Posterior vena cava (tissue), 2 donors: ENCODE measurements at places on chromosomes 7 and 10. TPM values are rescaled to one million over a fixed set of nuclear protein-coding genes. Genes with fewer than 3 reads are reported as not detected.

- no peak for DNase-seq
Observed at GRCh38 chr7:30433506-30433905, 45.1 kb downstream of the NOD1 start.

GRCh38 chr10:117262903-117263293, 22.0 kb downstream of the SLC18A2 start:
- DNase-seq = no peak

Gene IGFBP3
- total RNA-seq = 147 TPM

- peak; percentile 71 for DNase-seq
Observed at GRCh38 chr10:124568848-124569622, 107.4 kb downstream of the LHPP start.

Gene FUOM
- total RNA-seq = 13.8 TPM

Gene CPA2
- total RNA-seq = 0.67 TPM

Gene CPED1
- 99.6 TPM for total RNA-seq

Gene GALNT17
- total RNA-seq = 24.7 TPM

DNA sequence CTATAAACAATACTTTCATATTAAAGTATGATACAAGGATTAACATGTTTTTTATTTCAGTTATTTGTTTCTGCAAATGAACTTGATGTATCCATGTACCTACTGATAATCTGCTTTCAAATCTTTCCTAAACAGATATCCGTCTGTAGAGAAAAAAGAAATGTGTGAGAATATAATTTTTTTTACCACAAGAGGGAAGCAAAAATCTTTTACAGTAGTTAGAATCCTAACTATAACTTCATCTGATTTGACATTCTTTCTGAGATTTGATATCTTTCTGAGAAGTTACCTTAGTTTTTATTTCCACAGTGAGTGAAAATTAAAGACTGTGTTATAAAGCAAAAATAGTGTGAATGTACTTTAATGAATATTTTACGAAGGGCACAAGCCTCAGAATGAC, 203.9 kb upstream of the PCLO start:
- no peak for DNase-seq

DNA sequence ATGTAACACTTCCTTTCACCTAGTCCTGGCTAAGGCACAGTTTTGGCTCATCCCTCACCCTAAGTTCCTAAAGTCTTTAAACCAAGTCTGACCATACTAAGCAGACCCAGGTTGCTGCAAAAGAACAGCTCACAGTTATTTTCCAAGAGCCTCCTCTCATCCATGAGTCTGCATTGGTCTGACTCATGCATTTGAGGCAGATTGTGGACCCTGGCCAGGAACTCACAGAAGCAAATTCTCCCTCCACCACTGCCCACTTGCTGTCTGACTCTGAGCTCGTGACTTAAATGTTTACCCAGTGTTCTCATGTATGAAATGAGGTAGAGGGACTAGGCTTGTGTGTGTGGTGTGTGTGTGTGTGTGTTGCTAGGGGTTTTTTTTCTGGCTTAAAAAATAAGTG, 1272.8 kb downstream of the TYW1 start:
- DNase-seq = no peak

GRCh38 chr10:16999665-17000451, 129.8 kb downstream of the CUBN start:
- no peak for DNase-seq

DNA sequence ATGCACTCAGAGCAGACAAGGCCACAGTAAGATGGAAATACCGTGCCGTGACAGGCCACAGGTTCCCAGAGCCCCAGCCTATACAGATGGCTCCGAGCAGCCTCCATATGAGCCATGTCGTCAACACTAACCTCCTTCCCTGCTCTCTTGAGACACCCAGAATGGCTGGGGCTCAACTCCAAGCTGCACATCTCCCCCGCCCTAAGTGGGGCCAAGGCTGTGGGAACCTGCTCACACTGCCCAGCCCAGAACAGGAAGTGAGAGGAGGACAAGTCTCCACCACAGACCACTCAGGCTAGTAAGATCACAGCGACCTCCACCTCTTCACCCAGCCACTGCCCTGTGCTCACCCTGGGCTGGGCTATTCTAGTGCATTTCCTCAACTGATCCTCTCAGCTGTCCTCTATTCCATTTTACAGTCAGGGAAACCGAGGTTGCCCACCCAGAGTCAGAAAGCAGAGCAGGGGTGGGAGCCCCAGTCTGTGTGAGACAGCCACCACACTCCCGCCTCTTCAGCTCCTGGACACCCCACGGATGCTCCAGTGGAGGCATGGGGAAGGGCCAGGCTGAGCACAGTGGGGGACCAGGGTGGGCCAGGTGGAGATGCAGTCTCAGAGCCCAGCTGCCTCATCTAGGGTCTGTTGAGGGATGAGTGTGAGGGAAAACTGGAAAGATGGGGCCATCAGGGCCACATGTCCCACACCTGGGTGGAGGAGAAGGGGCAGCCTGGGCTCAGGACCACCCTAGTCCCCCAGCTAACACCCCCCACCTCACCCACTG, 11.6 kb downstream of the GRID1 start:
- DNase-seq = peak; percentile 71
